ENCODE measurements at places on chromosomes 4 and X.

DNA sequence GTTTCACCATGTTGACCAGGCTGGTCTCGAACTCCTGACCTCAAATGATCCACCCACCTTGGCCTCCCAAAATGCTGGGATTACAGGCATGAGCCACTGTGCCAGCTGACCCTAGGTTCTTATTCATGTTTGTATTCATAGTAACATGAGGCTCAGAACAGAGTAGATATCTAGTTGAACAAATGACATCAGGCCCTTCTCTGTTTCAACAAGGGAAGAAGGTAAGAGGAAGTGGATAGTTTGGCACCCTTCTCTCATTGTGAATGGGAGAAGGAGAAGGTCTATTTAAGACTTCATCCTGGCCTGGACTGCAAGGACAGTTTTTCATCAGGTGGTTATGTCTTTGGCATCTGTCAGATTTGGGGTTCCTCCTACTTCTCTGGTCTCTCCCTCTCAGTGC, 13.8 kb downstream of the GJB1 start:
- no peak for DNase-seq

DNA sequence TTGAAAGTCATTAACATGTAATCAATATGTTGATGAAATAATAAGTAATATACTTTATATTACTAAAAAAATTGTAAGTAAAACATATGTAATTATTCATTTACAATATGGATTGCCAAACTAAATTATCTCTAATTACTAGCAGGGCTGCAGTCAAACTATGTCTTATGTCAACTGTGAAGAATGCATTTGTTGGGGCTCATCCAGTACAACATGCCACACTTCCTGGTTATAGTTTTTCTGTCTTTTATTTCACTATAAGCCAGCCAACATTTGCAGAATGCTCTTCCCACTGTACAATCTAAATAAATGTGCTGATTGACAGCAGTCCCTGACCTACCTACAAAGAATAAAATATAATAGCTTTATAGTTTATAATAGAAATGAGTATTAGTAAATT, 975.4 kb upstream of the NDST4 start:
- no peak for DNase-seq

DNA sequence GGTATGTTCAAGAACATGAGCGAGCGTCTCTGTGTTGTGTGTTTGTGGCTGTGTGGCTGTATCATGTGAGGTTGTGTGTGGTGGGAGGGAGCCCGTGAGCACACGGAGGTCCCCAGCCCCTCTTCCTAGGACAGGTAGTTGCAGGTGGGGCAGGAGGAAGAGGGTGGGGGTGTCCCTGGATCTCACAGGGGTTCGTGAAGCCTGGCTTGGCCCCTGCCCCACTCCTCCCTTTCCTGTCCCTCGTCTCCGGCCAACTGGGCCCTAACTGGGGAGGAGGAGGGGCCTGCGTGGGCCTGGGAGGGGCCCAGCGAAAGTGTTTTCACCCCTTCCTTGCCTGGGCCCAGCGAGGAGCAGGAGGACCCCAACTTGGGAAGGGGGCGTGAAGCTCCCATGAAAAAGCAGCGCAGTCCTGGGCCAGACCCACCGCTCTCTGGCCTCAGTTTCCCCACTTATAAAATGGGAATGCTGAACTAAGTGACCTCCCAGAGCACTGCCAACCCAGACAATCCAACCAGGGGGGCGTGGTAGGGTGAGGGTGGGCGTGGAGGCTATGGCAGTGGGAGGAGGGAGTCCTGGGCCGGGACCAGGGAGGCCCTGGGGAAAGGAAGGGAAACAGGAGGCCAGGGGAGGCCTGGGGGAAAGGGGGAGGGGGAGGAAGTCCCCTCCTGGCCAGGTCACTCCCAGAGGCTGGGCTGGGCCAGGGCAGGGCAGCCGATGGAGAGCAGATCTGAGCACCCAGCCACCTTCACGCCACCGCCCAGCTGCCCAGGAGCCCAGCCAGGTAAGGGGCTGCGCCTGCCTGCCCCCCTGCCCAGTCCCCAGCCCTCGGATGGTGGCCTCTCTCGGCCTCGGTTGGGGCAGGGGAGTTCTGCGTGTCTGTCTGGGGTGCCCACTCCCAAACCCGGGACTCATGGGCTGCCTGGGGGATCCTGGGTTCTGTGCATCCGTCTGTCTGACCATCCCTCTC, at the start of gene AVPR2:
Gene AVPR2 (plus strand): TSS at position 683 of the 967 bp plus-strand sequence. CDS start 473 bp downstream, outside the sequence.
- no peak for DNase-seq

DNA sequence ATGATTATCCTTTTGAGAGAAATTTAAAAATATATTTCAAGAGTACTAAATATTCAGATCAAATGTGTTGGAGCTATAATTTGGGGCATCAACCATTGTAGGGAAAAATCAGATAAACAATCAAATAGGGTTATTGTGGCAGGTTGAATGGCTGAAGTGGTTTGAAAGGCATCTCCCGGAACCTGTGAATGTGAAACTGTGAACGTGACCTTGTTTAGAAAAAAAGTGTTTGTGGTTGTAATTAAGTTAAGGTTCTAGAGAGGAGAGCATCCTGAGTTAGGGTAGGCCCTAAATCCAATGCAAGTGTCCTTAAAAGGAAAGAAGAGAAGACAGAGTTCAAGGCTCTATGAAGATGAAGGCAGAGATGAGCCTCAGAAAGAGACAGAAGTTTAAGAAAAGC, 37.4 kb downstream of the ADGRA3 start:
- no peak for DNase-seq

GRCh38 chr4:1683261-1683735, 815 bp downstream of the FAM53A start:
- DNase-seq = no peak

DNA sequence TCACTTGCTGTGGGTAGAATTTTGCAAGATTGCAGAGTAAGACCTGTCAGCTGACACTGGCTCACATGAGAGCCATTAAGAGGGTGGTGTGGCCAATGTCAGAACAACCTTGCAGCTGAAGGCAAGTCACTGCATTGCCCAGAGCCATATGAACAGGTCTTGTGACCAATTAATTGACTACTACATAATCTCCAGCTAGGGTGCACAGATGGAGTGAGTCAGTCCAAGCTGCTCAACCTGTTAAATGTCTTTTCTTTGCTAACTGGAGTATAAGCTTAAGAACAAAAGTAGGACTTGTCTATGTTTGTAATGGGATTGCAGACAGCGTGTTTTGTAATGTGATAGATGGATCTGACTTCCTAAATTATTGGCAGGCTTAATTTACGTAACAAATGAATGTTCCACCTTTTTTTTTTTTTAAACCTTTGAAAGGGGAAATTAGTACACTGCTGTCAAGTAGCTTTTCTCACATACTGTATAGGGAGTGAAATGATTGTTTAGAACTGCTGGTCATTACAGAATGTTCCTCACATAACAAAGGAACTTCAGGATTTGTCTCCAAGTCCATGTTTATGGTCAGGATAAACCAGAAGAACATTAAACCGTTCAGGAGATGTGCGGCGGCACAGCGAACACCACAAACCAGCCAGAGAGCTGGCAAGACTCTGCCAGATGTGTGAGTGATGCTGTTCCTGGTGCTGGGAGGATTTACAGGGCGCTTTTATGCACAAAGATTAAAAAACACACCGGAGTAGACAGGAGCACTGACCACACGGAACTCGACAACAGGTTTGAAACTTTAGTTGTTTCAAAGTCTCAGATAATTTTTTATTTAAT, 37.0 kb downstream of the FNIP2 start:
- DNase-seq = no peak

DNA sequence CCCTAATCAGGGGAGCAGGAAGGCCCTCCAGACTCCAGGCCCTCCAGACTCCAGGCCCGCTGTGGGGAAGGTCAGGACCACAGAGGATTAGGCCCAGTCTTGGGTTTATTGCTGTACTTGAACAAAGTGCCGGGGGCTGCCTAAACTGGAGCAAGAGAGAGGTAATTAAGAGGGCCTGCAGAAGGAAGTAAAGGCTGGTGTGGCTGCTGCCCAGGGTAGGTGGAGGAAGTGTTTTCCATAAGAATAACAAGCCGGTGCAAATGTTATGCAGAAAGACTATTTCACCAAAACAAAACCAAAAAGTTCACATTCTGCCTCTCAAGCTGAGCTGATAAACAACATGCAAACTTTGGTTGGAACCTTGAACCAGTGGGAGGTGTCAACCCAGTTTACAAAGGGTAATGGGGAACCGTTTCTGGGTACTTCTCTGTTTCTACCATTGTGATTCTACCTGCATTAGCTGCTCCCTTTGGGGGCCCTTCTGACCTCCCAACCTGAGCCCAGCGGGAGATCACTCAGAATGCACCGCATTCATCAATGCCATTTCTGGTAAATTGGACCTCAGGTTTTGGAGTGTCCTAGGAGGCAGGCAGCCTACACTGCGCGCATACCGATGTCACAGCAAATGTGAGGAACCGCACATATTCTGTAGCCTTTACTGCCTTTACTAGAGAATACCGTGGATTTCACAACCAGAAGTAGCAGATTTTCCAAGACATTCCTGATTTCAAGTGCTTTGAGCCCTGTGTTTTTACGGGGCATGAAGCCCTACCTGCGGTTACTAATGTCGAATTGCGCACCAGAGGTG, 59.7 kb upstream of the BCOR start:
- no peak for DNase-seq

GRCh38 chr4:3679071-3679825, 86.9 kb upstream of the ADRA2C start:
- DNase-seq = no peak

- DNase-seq = no peak
Measured at GRCh38 chr4:57200799-57201327, 90.7 kb upstream of the IGFBP7 start.

- DNase-seq = no peak
Measured at GRCh38 chr4:185359767-185360446, 35.8 kb downstream of the LRP2BP start.

DNA sequence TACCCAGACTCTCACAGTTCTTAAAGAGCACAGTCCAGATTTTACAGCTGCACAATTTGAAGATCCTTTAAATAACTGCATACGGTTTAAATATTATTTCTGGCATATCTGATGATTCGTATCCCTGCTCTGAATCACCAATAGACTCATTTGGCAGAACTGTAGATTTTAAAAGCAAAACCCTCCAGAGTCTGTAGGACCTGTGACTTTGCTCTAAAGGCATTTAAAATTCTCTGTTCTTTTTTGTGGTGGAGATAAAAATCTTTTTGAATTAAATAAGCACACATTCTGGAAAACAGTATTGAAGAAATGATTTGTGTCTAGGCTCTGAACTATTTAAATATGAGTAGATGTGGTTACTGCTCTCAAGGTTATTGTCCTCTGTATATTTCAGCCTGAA, 246.2 kb upstream of the PITX2 start:
- DNase-seq = no peak

DNA sequence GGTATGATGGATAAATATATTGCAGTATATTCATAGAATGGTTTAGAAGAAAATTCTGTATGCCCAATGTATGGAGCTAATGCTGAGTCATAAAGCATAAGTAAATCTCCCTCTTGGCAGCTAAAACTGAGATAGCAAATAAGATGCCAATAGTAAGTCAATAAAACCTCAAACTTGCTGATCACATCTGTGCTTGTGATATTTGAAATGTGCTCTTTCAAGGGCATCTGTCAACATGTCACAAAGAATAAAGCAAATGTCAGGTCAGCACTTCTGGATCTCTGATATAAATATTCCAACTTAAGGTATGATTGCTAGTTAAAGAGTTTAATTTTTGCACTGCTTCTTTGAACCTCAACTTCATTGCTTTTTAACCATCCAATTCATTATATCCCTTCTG, 262.3 kb upstream of the EMCN start:
- DNase-seq = no peak

DNA sequence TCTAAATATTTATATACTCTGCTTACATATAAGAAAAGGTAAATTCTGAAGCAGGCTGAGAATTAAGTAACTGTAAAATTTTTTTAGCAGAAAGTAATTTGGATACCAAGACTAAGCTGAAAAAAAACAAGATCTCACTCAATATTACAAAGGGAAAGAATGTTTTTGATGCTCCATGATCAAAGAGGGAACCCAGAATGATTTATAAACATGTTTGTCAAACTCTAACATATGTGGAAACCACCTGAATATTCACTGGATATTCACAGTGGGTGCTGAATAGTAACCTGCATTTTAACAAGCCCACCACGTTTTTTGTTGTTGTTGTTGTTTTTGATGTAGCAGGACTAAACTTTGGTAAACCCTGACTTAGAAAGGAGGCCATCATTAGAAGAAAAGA, 324.9 kb upstream of the GATB start:
- no peak for DNase-seq

DNA sequence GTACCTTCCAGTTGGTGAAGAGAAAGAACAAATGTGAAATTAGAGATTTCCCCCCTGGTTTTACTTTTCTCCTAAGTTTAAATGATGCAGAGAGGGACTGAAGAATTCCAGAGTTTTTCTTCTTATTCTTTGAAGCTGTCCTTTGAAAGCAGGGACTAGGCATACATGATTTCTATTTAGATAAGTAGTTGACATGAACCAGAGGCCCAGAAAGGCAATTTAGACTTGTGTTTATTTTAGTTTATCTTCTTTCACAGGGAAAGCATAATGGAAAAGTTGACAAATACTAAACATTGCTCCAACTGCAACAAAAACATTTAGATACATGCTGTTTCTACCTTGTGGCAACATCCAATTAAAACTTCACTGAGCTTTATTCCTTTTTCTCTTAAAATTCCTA, 32.0 kb downstream of the PTPN13 start:
- no peak for DNase-seq

DNA sequence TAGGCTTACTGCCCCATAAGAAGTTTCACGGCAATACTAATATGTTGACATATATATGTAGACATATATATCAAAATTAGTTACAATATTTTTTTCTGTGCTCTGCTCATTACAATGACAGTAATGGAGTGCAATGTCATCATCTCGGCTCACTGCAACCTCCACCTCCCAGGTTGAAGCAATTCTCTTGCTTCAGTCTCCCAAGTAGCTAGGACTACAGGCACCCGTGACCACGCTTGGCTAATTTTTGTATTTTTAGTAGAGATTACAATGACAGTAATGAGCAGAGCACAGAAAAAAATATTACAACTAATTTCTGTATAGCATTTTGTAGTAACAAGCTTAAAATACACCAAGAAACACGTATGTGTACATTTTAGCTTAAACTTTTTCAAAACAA, 7.6 kb downstream of the EIF4E start:
- no peak for DNase-seq

DNA sequence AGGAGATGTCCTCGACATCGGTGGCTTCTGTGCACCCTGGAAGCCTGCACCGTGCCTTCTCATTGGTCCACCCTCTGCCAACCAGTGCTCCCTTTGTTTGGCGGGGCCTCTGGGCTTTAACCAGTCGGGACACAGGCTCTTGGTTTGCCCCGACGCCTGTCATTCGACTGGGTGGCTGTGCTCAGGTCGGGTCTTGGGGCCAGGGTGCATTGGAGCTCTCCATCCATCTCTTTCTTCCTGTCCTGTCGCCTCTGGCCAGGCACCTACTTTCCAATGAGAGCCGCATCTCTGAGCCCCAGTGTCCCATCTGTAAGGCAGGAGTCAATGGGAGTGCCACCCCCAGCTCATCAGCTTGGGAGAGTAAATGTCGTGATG, 37.2 kb upstream of the NHSL2 start:
- DNase-seq = no peak

DNA sequence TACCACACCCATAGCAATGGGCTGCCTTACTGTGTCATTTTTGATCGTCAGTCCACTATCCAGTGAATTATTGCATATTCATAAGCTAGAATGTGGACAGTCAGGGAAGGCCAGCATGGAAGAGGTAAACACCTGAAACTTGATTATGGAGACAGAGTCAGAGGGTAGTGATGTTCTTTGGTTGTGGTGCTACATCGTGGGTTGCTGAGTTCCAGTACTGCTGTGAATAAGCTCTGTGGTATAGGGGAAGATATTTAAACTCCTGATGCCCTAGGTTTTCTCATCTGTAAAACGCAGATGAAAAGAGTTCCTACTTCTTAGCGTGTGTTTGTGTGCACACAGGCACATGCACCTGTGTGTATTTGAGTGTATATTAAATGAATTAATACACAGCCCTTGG, 69.9 kb downstream of the CPE start:
- DNase-seq = no peak
